ENCODE measurements at places on chromosomes 12 and 14.

DNA sequence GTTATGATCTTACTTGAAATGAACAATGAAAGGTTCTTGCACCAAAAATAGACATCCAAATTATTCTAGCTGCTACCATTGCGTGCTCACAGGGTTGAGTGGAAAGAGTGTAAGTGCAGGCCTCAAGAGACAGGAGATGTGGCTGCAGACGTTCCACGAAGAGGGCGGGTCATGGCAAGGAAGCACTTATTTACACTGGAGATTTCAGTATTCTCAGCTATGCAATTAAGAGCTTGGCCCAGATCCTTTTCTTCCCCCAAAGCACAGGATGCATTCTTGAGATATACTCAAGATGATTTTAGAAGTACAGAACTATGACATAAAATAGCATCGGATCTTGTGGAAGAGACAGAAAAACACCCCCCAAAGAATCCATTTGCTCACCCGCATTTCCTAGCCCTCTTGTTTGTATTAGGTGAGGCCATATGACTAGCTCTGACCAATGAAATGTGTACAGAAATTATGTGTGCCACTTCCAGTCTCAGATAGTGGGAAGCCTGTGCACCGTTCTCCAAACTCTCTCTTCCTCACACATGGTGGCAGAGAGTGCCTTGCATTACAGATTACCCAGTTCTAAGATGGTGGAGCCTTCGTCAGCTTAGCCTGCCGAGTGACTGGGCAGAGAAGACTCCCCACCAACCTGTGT lies 261.4 kb downstream of the TTC8 start:
- DNase-seq = no peak

DNA sequence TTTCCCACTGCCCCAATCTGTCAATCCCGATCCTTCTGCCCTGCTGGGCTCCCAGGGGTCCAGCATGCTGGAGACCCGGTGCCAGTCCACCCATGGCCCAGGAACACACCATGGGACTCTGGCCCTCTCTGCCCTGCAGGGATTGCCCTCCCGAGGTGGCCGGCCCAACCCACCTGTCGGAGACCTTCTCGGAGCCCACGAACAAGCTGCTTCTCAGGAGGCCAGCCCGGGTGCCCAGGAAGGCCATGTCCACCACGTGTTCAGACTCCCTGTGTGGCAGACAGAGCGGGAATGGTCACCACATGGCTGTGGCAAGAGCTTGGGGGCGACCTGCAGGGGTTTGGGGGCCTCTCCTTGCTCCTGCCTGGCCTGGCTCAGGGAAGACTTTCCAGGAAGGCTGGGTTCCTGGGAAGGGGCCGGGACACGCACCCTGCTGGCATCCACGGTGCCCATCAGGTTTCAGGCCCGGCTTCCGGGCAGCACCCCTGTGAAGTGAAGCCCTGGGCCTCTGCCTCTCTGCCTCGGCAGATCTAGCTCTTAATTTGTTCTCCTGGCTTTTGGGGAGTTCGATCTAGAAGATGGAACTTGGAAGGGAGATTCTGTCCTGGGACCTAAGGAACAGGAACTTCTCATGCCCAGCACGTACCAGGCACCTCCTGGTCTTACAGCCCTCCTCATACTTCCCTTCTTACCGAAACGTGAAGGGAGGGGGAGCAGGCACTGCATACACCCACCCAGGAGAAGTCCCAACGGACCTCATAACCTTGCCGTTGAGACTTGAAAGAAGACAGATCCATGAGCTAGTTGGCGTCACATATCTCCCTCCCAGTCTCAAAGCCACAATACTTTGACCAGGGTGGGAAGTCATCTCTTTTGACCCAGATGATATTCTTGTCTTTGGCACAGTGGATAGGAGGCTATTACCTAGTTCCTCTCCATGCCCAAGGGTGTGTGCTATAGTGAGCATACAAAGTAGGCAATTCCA lies 26.3 kb downstream of the LRTM2 start:
- DNase-seq = no peak

- no peak for DNase-seq
These were observed 201.5 kb downstream of the RBM19 start for GRCh38 chr12:113764661-113765060.

DNA sequence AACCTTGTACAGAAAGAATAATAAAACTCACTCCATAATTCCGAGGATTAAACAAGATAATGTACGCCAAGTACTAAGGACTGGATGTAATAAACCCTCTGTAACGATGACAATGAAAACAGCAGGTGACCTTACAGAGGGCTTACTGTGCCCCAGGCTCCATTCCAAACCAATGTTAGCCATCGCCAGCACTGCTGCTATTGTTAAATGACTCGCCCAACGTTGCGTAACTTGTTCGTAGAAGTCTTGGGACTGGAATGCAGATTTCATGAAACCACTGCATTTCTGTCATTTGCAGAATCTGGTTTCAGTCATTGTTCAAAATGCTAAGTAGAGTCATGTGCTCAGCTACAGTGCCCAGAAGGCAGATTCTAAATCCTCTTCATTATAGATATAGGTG lies 728 bp upstream of the STON2 start:
- DNase-seq = no peak

DNA sequence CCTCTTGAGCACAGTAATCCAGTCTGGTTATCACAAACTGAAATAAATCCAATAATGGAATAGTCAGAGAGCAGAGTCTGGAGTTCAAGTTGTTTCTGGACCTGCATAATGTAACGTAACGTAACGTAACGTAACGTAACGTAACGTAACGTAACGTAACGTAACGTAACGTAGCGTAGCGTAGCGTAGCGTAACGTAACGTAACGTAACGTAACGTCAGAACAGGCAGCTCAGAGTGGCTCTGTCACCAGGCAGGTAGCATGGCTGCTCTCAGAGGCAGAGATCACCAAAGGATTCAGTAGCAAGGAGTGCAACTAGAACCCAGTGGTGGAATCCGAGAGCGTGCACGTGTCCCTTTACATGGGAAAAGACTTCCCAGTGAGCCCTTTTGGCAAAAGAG lies 85.7 kb upstream of the USP44 start:
- DNase-seq = no peak

GRCh38 chr14:32601069-32601468 lies 272.0 kb downstream of the AKAP6 start:
- DNase-seq = no peak

DNA sequence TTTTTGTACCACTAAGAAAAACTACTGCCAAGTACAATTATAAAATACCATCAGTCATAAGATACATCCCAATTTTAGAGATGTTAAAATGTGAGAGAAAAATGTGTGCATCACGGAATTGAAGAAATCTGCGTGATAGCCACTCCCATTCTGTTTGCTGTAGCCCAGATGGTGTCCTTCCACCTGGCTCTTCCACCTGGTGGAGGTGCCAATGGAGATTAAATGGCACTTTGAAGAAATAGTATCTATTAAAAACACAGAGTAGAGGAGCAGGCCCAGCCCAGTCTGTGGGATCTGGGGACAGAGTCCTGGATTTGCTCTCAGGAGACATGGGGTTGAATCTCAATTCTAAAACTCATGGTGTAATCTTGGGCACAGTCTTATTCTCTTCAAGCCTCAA lies 35.5 kb downstream of the TSPAN11 start:
- no peak for DNase-seq

- DNase-seq = no peak
These were observed 132.5 kb downstream of the DAAM1 start for GRCh38 chr14:59320763-59321625.

Data from T follicular helper cell (primary cell).